ENCODE measurements at places on chromosomes 1 and 21.

DNA sequence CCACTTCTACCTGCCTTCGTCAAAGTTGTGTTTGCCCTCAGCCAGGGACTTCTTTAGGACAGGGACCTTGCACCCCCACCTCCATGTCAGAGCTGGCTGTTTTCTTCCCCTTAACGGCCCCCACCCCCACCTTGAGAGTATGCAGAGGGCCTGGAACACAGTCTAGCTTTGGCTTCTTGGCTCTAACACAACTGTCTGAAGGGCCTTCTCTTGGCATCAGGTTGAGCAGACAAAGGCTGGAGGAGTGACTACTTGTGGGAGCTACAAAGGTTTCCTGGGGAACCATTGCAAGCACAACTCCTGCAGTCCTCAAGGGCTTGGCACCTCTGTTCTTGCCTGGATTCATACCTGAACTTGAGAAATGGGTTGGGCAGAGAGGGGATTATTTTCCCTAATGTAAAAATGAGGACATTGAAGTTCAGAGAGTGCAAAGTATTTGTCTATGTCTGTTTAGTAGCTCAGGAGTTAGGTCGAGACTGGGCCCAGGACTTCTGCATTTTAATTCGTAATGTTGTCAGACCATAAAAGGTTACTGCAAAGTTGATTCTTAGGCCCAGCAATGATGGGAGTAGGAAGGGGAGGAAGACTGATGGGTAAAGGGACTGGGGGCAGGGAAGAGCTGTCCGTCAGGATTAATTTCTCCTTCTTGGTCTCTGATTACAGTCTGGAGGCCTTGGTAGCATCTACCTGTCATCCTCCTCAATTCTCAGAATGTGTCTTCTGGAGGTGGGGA, 2.6 kb downstream of the CYP4B1 start:
- no peak for DNase-seq

DNA sequence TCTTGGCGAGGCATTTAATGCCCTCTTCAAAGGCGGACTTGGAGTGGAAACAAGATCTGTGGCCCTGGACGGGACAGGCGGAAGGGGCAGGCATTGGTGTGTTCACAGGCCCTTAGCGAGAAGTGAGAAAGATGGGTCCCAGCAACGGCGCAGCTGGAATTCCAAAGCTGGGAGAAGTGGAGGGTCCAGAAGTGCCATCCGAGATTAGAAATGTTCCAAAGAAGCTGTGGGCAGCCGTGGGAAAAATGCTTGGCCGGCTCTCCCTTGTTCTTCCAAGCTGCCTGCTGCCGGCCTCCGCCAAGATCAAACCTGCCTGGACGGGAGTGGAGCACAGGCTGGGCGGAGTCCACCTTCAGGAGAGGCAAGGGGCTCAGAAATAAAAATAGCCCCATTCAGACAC, 69.4 kb upstream of the ACTRT2 start:
- DNase-seq, result no peak

DNA sequence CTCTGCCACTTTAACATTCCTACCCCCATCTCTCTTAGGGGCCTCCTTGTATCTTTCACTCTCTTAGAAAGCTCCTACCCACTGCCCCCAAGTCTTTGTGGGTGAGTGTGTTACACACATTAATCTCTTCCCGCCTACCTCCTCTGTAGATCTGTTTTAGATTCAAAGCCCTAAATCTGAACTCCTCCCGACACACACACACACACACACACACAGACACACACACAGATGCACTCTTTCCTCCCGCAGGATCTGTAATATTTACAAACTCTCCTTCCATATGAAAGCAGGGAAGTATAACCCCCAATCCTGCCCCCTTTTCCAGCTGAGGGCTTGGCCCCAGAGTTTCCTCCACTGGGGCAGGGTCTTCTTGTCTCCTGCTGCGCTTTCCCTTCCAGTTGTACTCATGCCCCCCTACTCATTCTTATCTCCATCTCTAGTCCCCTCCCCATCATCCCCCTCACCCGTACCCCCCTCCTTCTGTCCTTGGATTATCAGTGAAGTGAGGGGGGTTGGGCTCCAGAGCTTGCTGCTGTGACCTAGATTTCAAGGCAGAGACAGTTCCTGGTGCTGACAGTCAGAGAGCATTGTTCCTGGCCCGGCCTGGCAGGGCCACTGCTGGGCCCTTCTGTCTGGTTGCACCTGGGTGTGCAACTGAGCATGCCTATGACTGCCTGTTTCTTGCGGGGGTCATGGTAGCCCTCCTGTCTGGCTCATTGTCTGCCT, 4.3 kb downstream of the PEA15 start:
- DNase-seq, result no peak

DNA sequence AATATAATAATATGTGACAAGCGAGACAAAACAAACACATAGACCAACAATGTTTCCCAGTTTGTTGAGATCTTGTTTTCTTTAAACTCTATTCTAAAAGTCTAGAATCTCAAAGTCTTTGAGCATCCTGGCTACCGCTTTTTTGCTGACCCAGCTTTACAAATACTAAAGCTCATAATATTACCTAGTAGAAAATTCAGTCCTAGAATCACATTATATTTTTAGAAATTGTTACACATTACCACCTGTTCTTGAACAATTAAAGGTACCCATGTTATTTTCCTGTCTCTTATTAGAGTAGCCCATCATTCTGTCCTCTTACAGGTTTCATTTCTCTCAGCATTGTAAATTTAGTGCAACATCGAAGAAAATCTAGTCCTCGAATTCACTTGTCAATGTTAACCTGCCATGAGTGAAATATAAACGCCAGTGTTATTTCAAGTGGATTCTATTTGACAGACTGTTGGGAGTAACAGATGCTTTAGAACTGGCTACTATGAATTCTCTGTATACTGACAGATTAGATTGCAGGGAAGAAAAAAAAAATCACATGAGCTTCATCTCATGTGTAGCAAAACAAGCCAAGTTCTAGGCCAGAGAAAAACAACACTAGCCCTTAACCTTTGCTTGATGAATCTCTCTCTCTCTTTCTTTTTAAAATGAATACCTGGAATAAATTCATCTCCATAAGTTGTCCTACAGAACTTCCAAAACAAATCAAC, 851.2 kb upstream of the ADAMTS5 start:
- no peak for DNase-seq

Data from effector memory CD8-positive, alpha-beta T cell (primary cell).